Calu3 (cell line): ENCODE measurements at places on chromosomes 7 and 10.

DNA sequence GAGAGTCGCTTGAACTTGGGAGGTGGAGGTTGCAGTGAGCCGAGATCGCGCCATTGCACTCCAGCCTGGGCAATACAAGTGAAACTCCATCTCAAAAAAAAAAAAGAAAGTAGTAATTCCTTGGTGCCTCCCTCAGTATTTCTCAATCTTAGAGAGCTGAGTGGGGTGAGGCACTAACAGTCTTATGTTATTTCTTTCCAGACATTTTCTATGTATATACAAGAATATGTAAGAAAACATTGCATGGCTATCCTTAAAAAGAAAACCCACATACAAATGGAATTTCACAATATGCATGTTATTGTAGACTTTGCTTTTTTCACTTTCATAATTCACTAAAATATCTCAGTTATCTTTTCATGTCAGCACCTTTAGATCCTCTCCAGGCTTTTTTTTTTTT, 13.6 kb upstream of the SLF2 start:
- no peak for DNase-seq

DNA sequence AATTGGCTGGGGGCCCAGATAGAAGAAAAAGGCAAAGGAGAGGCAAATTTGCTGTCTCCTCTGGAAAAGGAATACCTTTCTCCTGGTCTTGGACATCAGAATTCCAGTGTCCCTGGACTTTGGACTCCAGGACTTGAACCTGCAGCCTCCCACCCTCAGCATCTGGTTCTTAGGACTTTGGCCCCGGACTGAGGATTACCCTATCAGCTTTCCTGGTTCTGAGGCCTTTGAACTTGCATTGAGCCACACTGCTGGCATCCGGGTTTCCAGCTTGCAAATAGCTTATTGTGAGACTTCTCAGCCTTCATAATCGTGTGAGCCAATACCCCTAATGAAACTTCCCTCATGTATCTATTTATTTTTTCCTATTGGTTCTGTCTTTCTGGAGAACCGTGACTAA, 68.3 kb downstream of the DNAH11 start:
- no peak for DNase-seq

- no peak for DNase-seq
Measured at GRCh38 chr10:49625411-49625810, 11.6 kb downstream of the CHAT start.

GRCh38 chr10:63544418-63544817, 23.2 kb downstream of the REEP3 start:
- no peak for DNase-seq

DNA sequence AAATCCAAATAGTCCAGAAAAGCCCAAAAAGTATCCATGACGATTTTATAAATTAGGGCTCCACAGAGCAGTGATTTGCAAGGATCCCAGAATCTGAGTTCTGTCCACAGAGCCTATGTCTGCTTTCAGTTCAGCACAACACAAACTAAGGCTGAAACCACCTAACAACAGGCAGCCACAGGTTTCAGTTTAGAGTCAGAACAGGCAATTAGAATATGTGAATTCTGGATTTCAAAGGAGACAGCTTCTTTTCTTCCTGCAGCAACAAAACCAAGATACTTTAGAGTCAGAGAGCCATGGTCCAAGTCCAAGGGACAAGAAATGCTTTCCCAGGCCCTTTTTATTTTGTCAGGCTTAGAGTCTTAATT, 23.6 kb downstream of the IFIT3 start:
- DNase-seq = no peak

DNA sequence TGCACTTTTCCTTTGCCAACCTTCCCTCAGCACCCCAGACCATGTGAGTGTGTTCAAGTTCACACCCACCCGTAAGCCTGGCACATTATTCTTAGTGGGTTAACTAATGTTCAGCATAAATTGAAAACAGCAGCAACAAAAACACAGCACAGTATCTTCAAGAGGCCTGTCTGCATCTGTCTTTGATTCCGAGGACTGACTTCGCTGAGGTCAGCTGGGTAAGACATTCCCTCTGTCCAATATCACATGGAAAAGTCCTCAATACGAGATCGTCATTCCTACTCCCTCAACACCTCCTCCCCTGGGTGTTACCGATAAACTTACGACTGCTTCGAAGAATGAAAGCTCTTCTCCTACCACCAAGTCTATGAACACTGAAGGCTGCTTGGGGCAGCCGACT, 218.8 kb downstream of the SFMBT2 start:
- no peak for DNase-seq

DNA sequence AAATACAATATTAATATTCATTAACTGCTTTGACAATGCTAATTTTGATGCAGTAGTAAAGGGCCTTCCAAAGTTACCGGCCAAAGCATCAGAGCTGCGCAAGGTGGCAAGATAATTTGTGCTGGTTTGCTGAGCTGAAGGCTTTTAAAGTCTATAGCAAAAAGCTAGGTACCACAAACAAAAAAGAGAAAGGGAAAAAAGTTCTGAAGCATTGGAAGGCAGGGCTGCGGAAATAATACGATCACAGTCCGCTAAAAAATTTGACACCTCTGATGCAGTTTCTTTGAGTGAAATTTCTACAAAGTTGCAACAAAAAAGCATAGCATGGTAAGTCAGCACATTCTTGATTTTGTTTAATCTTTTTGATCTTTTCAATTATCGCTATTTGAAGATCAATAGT, 175.6 kb downstream of the TCF7L2 start:
- no peak for DNase-seq

- no peak for DNase-seq
Measured at GRCh38 chr10:63455507-63455906, 10.3 kb downstream of the JMJD1C start.

- no peak for DNase-seq
Measured at GRCh38 chr10:95284807-95285206, 6.0 kb downstream of the PDLIM1 start.

DNA sequence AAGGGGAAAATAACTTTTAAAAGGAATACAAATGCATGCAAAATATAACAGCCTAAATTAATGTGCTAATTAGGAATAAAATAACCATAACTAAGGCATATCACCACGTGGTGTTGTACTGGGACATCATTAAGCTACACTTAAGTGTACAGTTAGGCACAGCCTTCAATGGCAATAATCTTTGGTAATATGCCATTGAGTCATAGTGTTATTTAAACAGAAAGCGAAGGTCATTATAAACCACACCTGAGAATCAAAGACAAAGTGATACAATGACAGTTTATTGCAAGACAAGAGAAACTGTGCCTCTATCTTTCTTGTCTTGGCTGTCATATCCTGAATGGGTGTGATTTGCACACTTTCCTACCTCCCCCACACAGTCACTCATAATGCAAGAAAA, 30.5 kb upstream of the AUTS2 start:
- no peak for DNase-seq

GRCh38 chr10:62978482-62978881, 154.6 kb upstream of the NRBF2 start:
- no peak for DNase-seq

DNA sequence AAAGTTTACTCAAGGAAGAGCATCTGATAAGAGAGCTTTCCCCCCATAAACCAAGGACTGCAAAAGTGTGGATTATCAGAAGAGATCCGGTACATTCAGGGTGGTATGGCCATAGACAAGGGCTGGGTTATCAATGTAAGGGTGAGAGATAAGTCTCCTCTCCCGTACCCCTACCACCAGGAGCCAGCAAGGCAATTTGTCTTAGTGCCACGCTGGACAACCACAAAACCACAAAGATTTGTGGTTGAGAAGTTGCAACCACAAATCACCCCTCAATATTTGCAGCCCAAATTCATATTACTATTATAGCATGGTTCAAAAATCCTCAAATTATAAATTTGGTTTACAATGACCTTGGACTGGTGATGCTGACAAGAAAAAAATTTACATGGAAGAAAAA, 2.3 kb upstream of the ZSCAN25 start:
- no peak for DNase-seq

DNA sequence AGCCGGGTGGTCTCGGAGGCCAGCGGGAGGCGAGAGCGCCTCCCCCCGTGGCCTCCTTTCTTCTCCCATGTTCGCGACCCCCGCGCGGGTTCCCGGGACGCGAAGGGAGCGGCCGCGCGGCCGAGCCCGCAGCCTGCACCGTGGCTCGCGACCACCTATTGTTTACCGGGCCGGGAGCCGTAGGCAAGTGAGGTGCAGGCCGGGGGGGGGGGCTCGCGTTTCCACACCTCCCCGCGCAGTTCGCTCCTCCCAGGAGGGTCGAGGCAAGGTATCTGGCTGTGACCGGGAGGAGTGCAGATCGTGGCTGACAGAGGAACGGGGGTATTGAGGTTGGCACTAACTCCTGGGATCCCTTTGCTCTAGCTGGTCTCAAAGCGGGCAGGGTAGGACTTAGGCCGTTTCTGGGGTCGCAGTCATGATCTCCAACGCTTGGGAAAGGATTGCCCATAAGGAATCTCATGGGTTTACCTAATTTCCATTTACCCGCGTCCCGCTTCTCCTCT, 734 bp downstream of the PTPN12 start:
- peak; percentile 24 for DNase-seq

GRCh38 chr7:72042855-72043254, 369.3 kb downstream of the CALN1 start:
- DNase-seq = no peak

DNA sequence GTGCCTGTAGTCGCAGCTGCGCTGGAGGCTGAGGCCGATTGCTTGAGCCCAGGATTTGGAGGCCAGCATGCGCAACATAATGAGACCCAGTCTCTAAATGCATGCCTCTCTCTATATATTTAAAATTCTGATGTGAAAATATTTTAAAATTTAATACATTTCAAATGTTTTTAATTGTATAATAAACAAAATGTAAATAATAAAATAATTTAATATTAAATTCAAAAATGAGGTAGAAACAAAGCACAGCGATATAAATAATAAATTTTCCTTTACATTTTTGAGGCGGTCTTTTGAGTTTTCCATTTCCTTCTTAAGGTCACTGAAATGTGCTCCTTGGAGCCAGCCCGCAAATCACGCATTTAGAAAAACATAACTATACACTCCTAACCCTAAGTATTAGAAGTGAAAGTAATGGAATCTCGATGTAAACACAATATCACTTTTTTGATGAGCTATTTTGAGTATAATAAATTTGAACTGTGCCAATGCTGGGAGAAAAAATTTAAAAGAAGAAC, 523 bp upstream of the CDK1 start:
- no peak for DNase-seq

DNA sequence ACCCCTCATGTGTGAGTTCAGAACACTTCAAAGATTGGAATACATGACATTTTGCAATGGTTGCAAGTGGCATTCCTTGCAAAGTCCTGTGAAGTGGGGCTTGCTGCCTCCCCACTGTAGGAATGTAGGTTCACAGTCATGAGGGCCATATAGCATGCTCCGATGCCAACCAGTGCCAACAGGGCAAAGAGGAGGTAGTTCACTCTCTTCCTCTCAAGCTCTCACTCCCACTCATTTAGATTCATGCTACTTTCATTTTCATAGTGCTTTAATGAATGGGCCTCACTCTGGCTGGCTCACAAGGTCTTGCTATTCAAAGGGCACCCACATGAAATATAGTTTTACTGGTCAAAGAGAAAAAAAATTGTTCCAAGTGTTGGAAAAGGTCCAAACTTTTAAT, 169.9 kb upstream of the AOAH start:
- DNase-seq = no peak

- DNase-seq = no peak
Measured at GRCh38 chr7:112021379-112022044, 184.7 kb downstream of the DOCK4 start.

DNA sequence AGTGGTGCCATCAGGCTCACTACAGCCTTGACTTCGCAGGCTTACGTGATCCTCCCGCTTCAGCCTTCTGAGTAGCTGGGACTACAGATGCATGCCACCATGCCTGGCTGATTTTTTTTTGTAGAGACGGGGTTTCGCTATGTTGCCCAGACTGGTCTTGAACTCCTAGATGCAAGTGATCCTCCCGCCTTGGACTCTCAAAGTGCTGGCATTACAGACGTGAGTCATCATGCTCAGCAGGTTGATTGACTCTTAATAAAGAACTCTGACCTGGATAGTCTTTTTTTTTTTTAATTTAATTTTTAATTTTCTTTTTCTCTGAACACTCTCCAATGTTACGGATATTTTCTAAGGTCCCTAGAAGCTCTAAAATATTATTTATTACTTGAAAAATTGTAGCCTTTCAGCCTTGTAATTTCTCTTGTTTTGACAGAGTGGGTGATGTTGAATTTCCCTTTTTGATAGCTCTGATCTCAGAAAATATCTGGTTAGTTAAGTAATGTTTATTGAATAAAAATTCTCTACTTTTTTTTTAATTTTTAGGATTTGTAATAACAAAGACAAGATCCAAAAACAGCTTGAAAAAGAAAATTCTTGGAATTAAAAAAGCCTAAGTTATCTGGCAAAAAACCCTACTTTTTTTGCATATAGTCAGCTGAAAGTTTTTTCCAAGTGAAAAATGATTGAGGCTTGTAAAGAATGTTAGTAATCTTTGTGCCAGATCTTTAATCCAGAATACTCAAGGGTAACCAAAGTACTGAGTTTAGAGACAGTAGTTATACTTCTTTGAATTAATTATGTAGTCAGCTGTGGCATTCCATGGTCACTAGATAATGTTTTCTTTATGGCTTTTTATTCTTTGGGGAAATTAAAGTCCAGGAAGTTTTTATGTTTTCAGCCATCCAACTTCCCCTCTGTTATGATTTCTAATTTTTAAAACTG, 26.7 kb downstream of the TBC1D12 start:
- DNase-seq = no peak

- no peak for DNase-seq
Measured at GRCh38 chr10:49270565-49270964, 28.4 kb upstream of the C10orf71 start.

GRCh38 chr10:73628405-73628804, 12.9 kb downstream of the MYOZ1 start:
- DNase-seq = no peak

DNA sequence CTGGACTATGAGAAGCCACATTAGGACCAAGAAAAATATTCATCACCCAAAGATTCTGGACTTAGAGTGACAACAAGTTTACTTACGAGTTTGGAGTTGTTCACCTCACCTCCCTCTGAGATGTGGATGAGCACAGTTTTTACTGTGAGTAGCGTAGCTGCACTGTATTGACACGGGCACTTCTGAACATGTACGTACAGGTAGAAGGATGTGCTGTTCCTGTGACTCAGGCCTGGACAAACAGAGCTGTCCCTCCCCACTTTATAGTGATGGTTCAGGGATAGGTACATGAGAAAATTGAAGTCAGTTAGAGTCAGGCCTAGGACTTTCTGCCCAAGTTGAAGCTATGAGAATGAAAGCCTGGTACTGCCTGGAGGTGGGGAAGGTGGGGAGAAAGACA, 80.9 kb upstream of the DYNC1I1 start:
- DNase-seq = no peak

- DNase-seq = no peak
Measured at GRCh38 chr7:84841809-84842208, 345.0 kb downstream of the SEMA3D start.

DNA sequence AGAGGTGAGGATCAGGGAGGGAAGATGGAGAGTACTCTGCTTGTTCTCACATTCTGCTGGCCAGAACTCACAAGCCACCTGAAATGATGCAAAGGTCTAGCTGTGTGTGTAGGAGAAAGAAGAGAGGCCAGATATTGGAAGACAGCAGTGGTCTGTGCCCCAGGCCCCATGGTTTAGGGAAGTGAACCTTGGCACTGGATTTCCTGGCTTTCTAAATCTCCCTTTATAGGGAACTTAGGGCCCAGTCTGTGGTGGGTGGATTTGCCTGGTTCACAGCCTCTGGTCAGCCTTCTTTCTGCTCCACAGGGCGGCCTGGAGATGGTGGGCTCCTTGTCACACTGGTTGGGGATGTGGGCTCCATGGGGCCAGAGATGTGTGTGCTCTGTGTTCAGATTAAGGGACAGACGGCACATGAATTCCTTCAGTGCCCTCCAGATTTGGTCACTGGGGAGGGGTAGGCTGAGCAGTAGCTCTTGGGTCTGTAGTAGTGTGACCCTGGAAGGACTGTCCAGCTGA, 9.5 kb upstream of the SH2D4B start:
- DNase-seq = no peak

- DNase-seq = no peak
Measured at GRCh38 chr10:63120554-63120953, 12.6 kb upstream of the NRBF2 start.
